ENCODE measurements at places on chromosomes 12 and 14.

DNA sequence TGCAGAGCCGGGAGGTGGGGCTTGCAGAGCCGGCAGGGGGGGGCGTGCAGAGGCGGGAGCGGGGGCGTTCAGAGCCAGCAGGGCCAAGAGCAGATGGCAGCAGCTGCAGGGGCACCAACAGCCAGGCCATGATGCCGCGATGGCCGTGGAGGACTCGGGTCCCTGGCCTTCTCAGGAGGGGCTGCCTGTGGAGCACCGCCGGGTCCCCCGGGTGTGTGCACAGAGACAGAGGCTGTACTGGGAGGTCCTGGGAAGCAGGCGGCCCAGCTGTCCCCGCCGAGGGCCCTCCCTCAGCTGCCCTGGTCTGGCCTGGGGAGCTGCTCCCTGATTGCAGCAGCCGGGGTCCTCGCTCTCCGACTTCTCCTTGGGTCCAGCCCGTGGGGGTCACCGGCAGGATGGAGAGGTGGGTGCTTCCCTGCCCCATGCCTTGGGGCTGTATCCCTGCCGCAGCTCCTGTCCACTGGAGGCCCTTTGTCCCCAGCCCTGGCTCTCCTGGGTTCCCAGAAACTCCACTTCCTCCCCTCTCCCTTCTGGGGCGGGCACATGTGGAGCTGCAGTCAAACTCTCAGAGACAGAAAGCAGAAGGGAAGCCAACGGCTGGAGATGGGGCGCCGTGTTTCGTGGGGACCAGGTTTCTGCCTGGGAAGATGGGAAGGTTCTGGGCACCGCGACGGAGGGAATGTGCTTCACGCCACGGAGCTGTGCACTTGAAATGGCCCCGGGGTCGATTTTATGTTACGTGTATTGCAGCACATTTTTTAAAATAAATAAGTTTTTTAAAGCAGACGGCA, 75.8 kb upstream of the GALNT9 start:
- no peak for DNase-seq

DNA sequence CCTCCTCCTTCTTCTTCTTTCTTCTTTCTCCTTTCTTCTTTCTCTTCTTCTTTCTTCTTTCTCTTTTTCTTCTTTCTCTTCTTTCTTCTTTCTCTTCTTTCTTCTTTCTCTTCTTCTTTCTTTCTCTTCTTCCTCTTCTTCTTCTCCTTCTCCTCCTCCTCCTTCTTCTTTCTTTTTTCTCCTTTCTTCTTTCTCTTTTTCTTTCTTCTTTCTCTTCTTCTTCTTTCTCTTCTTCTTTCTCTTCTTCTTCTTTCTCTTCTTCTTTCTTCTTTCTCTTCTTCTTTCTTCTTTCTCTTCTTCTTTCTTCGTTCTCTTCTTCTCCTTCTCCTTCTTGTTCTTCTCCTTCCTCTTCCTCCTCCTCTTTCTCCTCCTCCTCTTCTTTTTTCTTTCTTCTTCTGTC, 1230.7 kb upstream of the USP15 start:
- no peak for DNase-seq

- no peak for DNase-seq
Observed at GRCh38 chr14:69982886-69983285, 103.7 kb downstream of the SMOC1 start.

DNA sequence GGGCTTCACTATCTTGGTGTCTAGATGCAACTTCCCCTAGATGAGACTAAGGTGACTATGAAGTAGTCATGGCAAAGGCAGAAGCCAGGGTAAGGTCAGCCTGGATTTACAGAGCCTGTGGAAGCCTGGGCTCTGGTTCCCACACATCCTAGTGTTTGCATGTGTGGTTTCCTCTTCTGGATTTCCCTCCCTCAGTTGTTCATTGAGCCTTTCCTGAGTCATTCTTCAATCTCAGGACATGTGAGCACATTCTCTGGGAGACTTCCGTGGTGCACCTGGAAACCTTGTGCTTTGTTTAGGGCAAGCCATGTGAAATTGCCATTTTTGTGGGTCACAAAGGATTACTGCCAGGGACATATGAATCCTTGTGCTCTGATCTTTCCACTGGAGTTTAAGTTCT, 236.6 kb downstream of the C12orf75 start:
- no peak for DNase-seq

GRCh38 chr12:29572464-29572863, 75.0 kb upstream of the OVCH1 start:
- no peak for DNase-seq

- DNase-seq: no peak
Observed at GRCh38 chr12:50111395-50111692, 692 bp upstream of the COX14 start.

- no peak for DNase-seq
Observed at GRCh38 chr12:57434517-57435223, at the start of gene INHBC. Gene INHBC, plus strand, starts transcription at chr12:57434784. Its CDS starts 103 bp downstream, at chr12:57434887.
